ENCODE measurements at places on chromosomes 1 and 21.

GRCh38 chr1:117605164-117605773 lies 579 bp upstream of the TENT5C start:
- DNase-seq, result no peak

GRCh38 chr1:233873666-233874065 lies 30.8 kb upstream of the SLC35F3 start:
- no peak for DNase-seq

GRCh38 chr1:181119093-181119989 lies 30.8 kb downstream of the IER5 start:
- no peak for DNase-seq

DNA sequence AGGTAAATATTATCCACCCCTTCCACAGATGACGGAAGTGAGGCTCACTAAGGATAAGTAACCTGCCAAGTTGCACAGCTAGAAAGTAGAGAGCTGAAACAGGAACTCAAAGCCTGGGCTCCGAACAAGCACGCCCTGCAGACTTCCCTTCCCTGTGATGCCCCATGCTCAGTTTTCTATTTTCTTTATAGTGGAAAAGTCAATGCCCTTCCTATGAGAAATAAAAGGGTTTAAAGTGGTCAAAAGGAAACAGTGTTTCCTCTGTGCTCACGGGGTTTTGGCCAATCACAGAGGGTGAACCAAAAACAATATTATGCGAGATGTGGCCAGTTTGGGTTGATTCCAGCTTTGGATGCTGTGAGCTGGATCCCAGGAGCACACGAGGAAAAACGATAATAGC lies 44.5 kb downstream of the DDR2 start:
- DNase-seq, result no peak

- DNase-seq, result no peak
Measured at GRCh38 chr1:41762777-41763176, 155.9 kb downstream of the HIVEP3 start.

- DNase-seq, result no peak
Measured at GRCh38 chr1:109248797-109249629, at the start of gene CELSR2. TSS of gene CELSR2 (plus strand) at chr1:109249539. CDS start at chr1:109250080, 541 bp downstream.

DNA sequence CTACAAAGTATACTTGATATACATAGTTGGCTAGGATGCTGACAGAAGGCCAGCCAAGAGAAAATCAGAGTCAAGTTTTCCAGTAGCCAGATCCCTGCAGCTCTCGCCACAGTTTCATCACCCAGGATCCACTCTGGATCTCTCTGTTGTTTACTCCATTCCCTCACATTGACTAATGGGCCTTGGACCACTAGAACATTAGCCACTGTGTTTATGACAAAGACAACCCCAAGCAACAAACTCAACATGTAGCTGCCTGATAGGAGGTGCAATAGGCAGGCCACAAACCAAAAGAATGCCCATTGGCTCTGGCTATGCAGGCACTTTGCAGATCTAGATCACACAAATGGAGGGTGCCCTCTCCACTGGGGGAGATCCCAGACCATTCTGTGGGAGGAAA lies 44.2 kb downstream of the ARHGEF11 start:
- DNase-seq, result no peak

- DNase-seq, result no peak
Measured at GRCh38 chr1:215992620-215993019, 425.5 kb downstream of the KCTD3 start.

- DNase-seq, result no peak
Measured at GRCh38 chr1:172180501-172181285, 239.8 kb upstream of the C1orf105 start.

GRCh38 chr1:100868364-100868995 lies 26.2 kb downstream of the EXTL2 start:
- no peak for DNase-seq

DNA sequence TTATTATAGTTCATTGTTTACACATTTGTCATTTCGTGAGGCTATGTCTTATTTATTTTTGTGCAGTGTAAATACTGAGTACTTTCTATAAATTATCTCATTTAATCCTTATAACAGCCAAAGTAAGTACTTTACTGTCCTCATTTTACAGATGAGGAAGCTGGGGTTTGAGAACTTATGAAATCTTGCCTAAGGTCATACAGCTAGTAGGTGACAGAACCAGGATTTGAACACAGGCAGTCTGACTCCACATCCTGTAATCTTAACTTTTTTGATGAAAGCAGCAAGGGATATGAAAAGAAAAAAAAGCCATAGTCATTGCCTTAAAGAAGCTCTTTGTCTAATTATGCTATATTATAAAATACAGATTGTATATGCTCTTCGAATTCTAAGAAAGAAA lies 107.1 kb upstream of the BMP8A start:
- no peak for DNase-seq

DNA sequence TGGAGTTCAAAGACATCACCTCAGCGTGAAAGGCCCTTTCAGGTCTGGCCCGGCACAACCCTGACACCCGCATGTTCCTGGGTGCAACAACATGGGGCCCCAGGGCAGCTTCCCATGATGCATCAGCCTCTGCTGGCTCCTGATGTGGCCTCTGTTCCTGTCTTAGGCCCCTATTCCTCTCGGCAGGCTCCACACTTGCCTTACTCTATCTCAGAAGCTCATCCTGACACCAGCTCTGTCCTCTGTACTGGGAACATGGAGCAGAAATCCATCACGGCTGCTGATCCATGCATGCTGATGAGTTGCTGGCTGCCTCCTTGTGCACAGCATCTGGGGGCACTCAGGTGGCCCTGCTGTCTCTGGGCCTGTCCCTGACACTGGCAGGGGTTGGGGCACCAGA lies 74.6 kb downstream of the ADARB1 start:
- DNase-seq, result no peak

GRCh38 chr1:112332176-112333150 lies 63.6 kb upstream of the CTTNBP2NL start:
- DNase-seq, result no peak

GRCh38 chr1:117574161-117574835 lies 31.6 kb upstream of the TENT5C start:
- no peak for DNase-seq
